ENCODE measurements at places on chromosomes 12 and 14.

- DNase-seq, result no peak
Measured at GRCh38 chr12:40727774-40728483, 35.7 kb downstream of the CNTN1 start.

DNA sequence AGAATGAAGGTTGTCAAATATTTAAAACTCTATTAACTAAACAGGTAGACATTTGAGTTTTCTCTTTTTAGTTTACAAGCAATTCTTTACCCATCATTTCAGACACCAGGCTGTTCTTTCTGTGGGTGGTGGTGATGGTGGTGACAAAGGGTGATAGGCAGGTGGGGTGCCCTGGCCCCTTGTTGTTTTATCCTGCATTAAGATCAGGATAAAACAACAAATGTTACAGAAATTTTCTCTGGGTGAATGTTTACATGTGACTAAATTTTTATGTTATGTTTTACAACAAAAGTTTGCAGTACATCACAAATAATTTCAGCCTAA is 85.9 kb upstream of the MDM1 start:
- DNase-seq, result no peak

- DNase-seq, result no peak
Measured at GRCh38 chr12:104707794-104708558, 250.1 kb downstream of the SLC41A2 start.

GRCh38 chr14:23402296-23403138 is 5.6 kb downstream of the MYH6 start:
- DNase-seq, result no peak

- no peak for DNase-seq
Measured at GRCh38 chr12:67833602-67834001, 155.6 kb upstream of the IFNG-AS1 start.

Data from activated CD4-positive, CD25-positive, alpha-beta regulatory T cell (primary cell).